ENCODE measurements at places on chromosomes 3 and 15.

- DNase-seq, result no peak
These were observed 42.3 kb downstream of the CPN2 start for GRCh38 chr3:194308601-194309449.

- DNase-seq, result no peak
These were observed 16.7 kb upstream of the WNT7A start for GRCh38 chr3:13896473-13897154.

GRCh38 chr3:133488785-133489367 lies 84.6 kb upstream of the CDV3 start:
- no peak for DNase-seq

DNA sequence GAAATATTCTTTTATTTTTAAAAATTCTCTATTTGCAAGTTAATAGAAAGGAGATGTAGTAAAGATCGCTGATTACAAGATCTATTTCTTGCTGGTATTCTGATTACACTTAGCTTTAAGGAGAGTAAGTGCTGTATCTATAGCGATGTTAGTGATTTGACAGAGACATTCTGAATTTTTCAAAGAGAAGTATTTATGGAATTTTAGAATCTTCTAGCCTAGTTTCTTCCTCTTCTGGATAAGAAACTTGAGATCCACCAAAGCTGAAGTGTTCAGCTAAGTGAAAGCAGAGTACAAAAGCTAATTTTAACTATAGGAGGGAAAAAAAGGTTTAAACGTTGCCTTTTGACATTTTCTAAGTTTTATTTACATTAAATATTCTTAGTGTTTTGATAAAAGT lies 72.1 kb upstream of the RARB start:
- no peak for DNase-seq

GRCh38 chr3:58214484-58215316 lies 3.9 kb upstream of the DNASE1L3 start:
- peak; percentile 34 for DNase-seq

- DNase-seq, result no peak
These were observed 4.6 kb downstream of the CFAP100 start for GRCh38 chr3:126399351-126399735.

DNA sequence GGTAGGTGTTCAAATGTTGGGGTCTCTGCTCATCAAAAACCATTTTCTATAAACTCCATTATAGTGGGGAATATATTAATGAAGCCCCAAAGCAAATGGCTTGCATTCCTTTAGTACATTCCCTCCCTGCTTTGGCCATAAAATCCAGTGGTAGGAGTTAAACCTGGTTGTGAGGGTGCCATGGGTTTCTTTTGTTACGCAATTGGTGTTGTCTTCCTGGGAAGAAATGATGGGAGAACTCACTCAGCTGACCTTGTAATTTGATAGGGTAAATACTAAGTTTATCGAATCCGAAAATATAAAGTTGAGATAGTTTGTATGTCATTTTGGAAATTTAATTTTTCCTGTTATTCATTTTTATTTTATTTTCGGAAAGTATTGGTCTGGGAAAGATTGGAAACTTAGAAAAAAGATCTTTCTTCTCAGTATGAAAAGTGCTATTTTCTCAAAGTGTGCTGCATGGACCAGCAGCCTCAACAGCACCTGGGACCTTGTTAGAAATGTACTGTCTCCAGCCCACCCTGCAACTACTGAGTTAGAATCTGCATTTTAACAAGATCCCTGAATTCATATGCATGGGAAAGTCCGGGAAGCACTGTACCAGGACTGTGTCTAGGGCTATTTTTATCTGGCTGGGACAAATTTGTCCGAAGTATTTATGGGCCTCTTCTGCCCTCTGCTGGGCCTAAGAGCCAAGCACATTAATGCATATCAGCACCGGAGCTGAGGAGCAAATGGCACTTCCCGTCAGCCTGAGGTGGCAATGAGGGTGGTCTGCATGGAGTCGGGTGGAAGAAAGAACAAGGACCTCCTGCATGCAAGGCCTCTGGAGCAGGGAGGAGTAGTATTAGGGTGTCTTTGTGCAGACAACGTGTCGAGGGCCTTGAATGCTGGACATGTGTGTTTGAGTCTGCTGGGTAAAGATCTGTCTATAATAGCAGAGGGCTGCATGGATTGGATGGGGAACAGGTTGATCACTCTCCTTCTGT lies 54.7 kb downstream of the FAM81A start:
- DNase-seq, result no peak

GRCh38 chr15:40843885-40844695 lies at the start of gene SPINT1:
Gene SPINT1, plus strand, starts transcription at chr15:40844048. Its CDS starts 507 bp downstream, at chr15:40844555.
- DNase-seq, result peak; percentile 83

- DNase-seq, result no peak
These were observed 333.7 kb downstream of the LPP start for GRCh38 chr3:188487652-188488051.

DNA sequence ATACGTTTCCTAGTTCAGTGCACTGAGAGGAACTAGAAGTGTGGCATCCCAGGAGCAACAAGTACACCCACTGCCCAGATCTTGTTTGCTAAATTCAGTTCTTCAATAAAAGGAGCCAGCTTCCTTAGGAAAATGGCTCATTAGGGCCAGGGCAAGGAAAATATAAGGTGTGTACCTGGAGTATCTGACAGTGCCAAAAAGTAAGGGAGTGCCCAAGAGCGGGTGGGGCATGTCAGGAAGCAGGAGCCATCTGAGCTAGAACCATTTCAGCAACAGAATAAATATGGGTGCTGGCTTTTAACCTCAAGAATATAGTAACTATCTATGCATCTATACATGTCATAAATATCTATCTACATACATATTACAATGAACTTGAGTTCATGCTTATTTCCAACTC lies 44.1 kb downstream of the SLC41A3 start:
- DNase-seq, result no peak

All from mucosa of descending colon (tissue), 3 donors.